Effector memory CD8-positive, alpha-beta T cell (primary cell): ENCODE measurements at places on chromosomes 1 and 21.

GRCh38 chr1:98817821-98818220 lies 156.3 kb downstream of the SNX7 start:
- no peak for DNase-seq

DNA sequence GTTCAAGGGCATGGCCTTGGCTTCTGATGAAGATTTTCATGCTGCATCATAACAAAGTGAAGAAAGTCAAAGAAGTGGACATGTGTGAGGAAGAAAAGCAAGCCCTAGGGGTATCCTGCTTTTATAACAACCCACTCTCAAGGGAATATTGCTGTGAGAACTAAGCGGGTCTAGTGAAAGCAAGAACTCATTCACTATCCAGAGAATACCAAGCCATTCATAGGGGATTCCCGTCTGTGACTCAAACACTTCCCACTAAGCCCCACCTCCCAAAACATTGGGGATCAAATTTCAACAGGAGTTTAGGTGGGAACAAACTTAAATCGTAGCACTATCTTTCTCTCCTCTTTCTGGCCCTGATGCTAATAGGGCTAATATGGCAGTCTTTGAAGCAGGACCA lies 98.5 kb upstream of the CTTNBP2NL start:
- DNase-seq: no peak

- DNase-seq: no peak
Observed at GRCh38 chr21:38327984-38328383, 71.2 kb downstream of the KCNJ15 start.

DNA sequence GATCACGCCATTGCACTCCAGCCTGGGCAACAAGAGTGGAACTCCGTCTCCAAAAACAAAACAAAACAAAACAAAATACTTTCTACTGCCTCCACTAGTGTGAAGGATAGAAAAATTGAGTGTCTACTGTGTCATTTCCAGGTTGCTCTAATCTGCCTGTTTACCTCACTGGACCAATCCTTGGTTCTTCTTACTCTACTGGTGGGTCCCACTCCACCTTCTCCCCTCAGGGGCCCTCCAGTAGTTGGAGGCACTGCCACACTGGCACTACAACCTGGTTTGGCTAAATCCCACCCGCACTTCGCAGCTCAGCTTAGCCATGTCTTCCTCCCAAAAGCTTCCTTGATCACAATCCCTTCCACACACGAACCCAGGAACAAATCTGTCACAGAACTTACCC lies 2.7 kb downstream of the TAF5L start:
- no peak for DNase-seq

DNA sequence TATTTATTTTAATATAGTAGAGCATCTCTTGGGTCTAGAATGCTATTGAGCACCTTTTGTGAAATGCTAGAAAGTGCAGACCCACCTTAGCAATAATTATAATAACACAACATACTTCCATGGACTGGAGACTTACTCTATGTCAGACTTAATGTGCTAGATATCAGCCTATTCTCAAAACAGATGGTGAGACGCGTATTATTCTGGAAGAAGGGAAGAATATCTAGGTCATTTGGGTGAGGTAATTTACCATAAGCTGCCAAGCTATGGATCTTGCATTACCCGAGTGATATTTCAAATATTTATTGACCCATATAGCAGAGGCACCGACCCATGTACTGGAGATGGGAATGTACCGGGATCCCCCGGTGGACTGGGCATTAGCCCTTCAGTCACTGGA lies 20.6 kb upstream of the IFNLR1 start:
- no peak for DNase-seq

DNA sequence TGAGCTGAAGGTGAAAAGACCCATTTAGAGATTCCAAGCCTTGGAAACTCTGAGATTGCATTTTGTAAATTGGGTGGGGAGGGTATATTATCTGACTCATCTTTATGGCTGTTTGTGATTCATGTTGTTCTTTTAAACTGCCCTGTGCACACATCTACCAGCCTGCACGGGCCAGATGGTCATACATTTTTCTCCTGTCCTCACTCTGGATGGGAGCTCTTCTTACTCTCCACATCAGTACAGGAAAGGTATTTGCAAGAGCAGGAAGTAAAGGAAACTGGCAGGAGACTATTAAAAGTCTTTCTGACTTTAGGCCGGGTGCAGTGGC lies 14.3 kb upstream of the NMNAT2 start:
- no peak for DNase-seq

- peak; percentile 15 for DNase-seq
Observed at GRCh38 chr1:226569879-226570547, 21.4 kb downstream of the STUM start.

DNA sequence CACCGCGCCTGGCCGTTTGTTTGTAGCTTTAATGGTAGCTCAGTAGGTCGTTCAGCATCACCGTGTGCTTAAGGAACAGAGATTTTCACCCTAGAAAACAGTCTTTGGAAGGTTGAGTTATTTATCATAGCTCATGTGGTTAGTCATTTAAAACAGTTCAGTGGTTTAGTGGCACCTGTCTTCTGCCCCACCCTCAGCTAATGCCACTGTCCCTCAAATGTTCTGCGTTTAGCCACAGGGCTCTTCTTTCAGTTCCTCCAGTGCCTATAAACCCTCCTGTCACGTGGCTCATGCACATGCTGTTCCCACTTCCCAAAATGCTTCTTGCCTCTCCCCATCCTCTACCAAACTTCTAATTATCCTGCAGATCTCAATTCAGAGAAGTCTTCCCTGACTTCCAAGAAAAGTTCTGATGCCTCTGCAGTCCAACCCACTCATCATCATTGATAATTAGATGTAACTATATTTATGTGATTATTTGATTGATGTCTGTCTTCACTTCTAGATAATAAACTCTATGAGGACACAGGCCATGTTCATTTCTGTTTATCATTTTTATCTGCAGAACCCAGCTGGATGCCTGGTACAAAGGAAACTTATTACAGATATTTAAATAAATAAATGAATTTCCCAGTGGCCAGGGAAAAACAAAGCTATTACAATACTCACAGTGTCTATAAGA lies 14.4 kb upstream of the DIPK1A start:
- no peak for DNase-seq

DNA sequence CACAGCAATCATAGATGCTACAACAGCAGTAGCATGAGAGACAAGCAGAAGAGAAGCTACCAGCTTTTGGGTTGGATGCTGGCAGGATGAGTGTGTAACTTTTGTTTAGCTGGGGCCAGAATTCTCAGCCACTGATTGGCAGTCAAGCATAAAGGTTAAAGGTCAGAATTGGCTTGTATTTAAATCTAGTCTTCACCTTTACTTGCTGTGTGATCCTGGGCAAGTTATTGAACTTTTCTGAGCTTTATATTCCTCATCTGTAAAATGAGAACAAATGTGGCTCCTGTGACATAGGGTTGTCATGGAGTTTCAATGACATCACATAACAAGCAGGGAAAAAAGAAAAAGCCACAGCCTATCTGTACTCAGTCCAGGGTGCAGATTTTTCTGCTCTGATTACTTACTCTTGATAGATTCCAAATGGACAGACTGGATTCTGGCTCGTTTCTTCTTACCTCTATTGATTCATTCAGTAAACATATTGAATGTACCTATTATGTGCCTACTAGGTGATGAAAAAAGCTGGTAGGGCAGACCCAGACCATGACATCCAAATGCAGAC lies 2.8 kb upstream of the AZIN2 start:
- DNase-seq: no peak

GRCh38 chr1:7470904-7471638 lies 300.0 kb upstream of the VAMP3 start:
- no peak for DNase-seq

GRCh38 chr1:219660666-219661463 lies 48.0 kb upstream of the ZC3H11B start:
- DNase-seq: no peak

DNA sequence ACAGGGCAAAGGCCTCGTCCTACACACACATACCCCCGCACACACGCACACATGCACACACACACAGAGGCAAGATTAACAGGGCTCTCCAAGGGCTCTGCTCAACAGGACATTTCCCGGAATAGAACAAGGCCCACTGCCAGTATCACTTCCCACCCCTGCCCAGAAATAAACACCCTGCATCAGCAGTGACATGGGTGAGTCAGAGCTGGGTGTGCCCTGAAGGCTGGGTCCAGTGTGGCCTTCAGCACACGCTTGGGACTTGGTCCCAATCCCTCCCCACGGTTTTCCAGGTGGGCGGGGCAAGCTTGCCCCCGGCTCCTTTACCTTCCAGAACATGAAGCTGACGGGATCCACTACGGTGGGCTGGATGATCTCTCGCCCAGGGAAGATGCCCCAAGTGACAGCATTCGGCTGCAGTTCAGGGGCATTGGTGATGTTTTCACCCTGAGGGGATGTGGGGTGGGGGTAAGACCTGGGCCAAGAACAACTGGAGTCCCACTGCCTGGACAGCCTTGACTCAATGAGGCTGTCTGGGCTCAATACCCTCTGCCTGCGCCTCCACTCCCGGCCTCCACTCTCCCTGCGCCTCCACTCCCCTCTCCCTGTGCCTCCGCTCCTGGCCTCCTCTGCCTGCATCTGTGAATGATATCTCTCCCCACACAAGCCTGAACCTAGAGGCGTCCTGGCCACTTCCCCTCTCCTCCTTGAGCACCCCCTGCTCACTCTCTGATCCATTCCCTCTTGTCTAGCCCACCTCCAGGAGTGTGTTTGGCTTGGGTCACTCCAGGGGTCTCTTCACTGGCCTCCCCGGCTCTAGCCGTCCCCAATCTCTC lies 14.7 kb downstream of the MTHFR start:
- no peak for DNase-seq
